Right renal cortex interstitium (tissue), 3 donors: ENCODE measurements at places on chromosomes 1 and 21. TPM values are rescaled to one million over a fixed set of nuclear protein-coding genes. Genes with fewer than 3 reads are reported as not detected.

GRCh38 chr1:236753516-236753915, 41.6 kb upstream of the MTR start:
- no peak for DNase-seq

DNA sequence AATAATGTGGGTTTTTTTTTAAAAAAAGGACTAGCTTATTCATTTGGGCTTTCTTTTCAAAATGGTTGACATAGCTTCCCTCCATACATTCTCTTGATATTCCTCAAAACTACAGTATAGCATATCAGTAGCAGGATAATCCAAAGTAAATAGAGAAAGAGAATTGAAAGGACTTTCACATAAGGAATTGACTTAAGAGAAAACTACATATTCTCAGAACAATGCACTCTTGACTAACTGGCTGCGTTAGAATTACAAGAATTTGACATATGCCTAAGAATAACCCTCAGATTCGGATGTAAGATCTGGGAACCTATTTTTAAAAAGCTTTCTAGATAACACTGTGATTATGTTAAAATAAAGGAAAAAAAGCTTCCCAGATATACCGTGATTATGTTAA, 3.1 kb downstream of the PRKAB2 start:
- no peak for DNase-seq

DNA sequence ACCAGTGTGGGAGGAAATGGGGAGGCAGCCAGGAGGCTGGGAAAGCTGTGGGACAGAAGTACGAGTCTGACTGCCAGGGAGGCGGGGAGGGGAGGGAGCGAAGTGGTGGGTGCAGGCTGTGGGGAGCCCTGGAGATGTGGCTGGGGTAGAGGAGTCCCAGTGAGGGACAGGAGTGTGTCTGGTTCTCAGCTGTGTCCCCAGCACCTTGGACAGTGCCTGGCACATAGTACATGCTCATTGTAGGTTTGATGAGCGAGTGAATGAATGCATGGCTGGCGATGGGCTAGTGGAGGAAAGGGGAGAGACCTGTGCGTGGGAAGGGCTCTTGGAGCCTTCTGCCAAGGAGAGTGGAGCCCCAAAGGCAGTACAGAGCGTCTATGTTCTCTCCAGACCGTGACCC, 104.1 kb downstream of the SIK1 start:
- DNase-seq: no peak

The IL22RA1 gene
- 2.3 TPM for polyA plus RNA-seq

DNA sequence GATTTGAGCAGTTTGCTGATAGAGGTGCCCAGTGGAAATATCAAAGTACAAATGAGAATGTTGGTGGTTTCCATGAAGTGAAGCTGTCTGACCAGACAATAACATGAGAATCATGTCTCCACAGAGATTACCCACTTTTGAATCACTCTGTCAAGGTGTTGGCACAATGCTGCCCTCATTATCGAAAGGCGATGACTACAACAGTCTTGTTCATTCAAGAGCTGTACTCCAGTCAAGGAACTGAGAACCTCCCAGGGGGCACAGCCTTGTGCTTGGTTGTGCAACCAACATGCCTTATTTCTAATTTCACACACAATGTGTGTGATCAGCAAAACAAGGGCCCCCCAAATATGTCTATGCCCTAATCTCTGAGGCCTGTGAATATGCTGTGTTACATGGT, 35.7 kb downstream of the ETS2 start:
- no peak for DNase-seq

The ETV3 gene
- 28.5 TPM for polyA plus RNA-seq

GRCh38 chr1:7389906-7390603, 381.0 kb upstream of the VAMP3 start:
- DNase-seq: no peak

DNA sequence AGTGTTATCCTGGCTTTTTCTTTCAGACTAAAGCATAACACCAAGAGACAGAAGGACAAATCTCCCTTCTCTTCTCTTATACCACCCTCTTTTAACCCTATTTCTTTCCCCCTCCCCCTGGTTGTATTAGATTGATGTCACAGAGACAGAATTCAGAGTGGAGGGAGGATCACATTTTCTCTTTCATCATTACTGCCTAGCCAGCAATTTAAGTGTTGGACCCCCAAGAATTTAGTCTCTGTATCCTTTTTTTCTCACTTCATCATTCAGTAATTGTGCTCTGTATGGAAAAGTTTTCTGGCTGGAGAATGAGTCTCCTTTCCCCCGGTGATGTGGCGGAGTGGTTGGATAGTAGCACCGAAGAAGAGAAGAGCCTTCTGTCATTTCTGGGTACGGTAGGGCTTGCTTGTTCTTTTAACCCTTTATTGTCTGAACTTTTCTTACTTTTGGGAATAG, 124.8 kb downstream of the CLEC20A start:
- DNase-seq: no peak

DNA sequence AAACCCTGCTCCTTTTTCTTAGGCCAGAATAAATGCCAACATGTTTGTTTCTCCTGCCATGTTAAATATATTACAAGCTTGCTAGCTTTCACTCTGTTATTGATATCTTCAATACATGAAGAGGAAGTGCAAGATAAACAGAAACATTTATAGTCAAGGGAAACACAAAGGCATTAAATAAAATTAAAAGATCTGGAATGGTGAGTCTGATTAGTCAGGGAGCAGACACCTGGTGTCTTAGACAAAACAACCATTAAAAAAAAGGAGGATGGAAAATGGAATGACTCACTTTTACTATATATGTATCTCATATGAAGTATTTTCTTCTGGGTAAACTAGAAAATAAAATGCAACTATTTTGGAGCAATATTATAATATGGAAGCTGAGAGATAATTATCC, 123.3 kb downstream of the SMYD3 start:
- DNase-seq: no peak

GRCh38 chr1:116234429-116234828, 123.2 kb downstream of the MAB21L3 start:
- no peak for DNase-seq

GRCh38 chr1:23872421-23872820, 4.3 kb upstream of the FUCA1 start:
- DNase-seq: no peak

GRCh38 chr1:211520641-211521040, 28.7 kb upstream of the RD3 start:
- DNase-seq: no peak

DNA sequence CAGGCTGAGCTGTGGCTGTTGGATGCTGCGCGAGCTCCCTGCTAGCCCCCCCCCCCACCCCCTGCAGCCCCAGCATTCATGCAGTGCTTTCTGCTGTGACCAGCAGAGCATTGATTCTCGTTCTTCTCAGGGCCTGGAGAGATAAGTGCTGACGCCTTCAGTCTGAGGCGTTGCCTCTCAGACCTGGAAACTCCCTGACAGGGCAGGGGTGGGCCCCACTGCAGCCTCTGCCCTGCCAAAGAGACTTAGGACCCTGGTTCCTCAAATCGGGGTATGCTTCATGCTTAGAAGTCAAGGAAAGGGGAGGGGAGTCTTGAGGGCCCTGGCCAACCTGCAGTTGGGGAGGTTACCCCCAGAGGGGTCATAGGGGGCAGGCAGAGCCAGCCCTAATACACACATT, 38.5 kb downstream of the PTPRF start:
- no peak for DNase-seq

The PEAR1 gene
- polyA plus RNA-seq: 16.7 TPM

DNA sequence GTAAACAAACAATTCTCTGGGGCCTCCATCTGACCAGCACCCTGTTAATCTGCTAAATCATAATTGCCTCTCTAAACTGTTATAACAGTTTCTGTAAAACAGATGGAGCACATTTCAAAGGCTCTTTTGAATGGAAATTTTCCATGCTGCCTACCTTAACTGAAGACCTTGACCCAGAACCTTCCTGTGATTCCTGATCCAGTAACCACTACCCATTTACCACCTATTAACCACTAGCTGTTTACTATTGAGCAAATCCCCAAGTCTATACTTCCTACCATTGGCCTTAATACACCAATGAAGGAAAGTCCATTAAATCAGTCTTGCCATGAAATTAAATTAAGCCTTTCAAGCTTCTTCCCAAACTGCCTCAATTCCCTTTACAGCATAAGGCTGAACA, 46.3 kb downstream of the RAB3GAP2 start:
- DNase-seq: no peak

The TRIM67 gene
- 0.08 TPM for polyA plus RNA-seq

DNA sequence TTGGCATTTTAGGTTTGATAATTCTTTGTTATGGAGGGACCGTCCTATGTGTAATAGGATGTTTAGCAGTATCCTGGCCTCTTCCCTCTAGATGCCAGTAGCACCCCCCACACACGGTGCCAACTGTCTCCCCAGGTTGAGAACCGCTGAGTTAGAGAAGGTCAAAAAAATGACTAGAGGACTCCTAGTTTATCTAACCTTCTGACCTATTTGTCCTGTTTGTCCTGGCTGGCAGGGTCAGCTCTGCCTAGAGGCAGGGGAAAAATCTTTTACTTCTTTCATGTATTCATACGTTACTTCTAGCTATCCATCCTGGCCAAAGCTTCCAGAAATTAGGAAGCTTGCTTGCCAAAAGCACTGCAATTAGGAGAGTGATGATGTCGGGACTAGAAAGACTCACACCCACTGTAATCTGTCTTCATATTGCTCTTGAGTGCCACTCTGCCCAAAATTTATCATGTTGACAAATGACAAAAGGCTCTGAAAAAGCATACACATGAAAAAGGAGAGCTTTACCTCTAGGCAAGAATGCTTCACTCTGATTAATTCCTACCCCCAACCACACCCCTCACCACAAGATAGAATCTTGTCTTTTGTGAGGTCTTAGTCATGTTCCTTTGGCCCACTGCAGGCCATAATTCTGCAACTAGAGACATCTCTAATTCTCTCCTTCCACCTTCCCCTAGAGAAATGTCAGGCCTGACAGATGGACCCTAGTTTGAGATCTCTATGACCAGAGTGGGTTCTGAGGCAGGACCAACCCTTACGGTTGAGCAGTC, 14.4 kb upstream of the AKR1A1 start:
- no peak for DNase-seq

DNA sequence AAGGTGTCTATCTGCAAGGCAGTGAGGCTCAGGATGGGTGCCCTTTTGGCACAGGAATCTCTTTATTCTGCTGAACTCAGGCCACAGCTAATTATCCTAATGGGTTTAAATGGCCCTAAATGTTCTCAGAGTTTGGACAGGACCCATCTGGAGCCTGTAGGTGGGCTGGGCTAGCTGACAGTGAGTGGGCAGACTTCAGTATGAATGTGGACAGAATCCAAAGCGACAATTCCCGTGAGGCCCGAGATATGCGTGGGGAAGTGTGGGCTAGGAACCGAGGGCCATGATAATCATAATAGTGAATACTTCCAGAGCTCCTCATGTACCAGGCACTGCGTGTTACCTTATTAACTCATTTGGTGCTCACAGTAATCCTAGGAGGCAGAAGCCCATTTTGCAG, 165.3 kb downstream of the GRIK3 start:
- DNase-seq: no peak

The DOP1B gene
- polyA plus RNA-seq: 6.4 TPM

The ACKR1 gene
- polyA plus RNA-seq: 0.50 TPM

DNA sequence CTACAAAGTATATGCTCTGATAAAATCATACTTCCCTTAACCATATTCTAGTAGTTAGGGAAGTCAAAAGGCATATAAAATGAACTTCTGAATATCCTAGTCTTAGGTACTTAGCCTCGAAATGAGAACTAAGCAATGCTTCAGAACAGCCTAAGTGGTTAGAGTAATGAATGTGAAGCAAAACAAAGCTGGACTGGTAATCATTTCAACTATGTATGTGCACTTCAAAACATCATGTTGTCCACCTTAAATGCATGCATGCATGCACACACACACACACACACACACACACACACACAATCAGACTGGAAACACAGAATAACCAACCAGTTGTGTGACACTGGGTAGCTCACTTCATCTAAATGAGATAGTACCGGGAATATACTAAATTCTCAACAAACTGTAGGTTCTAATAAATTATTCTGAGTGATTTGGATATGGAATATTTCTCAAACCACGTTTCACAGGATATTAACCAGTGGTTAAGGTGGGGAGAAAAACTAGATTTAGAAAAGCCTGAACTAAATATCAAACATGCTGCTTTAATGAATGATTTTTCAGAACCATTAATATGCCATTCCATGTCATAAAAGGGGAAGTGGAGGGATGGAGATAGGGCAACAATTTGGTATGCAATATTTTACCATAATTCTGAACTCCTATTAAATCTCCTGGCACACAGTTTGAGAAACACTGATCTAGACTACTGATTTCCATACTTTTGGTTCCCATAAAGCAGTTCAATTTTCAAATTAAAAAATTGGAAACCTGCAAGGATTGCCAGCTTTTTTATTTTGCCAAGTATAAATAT, 19.5 kb downstream of the RNF115 start:
- DNase-seq: no peak

The S100A5 gene
- 1.1 TPM for polyA plus RNA-seq

The DCDC2B gene
- 0.37 TPM for polyA plus RNA-seq

The PLA2G2D gene
- polyA plus RNA-seq: 0.10 TPM

The GRIK3 gene
- polyA plus RNA-seq: 3.1 TPM

DNA sequence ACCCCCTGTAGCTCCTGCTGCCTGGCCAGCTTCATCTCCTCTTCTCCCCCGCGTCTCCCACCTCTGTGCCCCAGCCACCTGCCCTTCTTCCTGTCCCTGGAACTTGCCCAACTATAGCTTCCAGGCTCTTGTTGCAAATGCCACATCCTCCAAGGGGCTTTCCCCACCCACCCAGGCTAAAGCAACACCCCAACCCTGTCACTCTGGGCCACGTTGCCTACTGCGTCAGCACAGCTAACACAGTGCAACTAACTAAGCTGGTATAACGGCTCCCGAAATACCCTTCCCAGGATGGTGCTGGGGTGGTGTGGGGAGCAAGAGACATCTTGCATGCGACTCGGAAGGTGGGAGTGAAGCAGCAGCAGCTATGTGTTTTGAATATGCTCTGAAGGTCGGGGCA, 19.7 kb downstream of the CAMK2N1 start:
- DNase-seq: no peak

The IGFN1 gene
- polyA plus RNA-seq: 0.29 TPM

DNA sequence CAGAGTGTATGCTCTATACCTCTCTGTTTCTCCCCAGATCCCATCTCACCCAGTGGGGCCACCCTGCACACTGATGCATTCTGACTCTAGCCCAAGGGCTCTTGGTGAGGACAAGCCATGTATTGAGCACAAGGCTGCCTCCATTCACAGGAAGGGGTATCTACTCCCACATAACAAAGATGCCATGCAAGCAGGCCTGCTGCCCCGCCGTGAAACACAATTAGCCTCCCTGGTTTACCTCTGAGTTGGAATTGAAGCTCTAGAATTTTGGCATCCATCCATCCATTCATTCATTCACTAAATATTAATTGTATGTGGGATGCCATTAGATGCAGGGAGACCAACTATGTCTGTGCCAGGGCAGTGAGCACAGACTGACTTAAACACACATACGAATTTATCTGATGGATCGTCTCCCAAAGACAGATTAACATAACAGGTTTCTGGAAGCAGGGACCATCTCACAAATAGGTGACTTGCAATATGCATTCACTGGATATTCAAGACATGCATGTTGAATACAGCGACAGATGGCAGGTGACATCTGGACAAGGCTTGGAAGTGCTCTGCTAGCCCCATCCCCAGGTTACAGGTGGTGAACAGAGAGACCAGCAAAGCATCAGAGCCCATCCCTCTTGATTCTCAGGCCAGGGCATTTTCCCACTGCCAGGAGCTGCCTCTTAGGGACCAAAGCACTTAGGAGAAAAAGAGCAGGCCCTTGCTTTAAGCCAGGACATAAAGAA, 34.3 kb downstream of the TRABD2B start:
- no peak for DNase-seq

The STMN1 gene
- polyA plus RNA-seq: 1,230 TPM
